Calu3 (cell line): ENCODE measurements at places on chromosomes 7 and 10. TPM values are rescaled to one million over a fixed set of nuclear protein-coding genes. Genes with fewer than 3 reads are reported as not detected.
A peak's percentile ranks its signal among the peaks of the same experiment; 100 is the strongest.

NAT16 gene
- total RNA-seq, result not detected in 2 replicates

TSPAN13 gene
- 148 and 155 TPM in 2 replicates for total RNA-seq

GOLGA7B gene
- 1.0 and 1.4 TPM in 2 replicates for total RNA-seq

TRIM8 gene
- 52.1 and 66.3 TPM in 2 replicates for total RNA-seq

SFRP4 gene
- total RNA-seq, result not detected in 2 replicates

TECPR1 gene
- 12.9 and 13.2 TPM in 2 replicates for total RNA-seq

FERD3L gene
- total RNA-seq, result not detected in 2 replicates

INHBA gene
- 44.5 and 68.9 TPM in 2 replicates for total RNA-seq

PWWP2B gene
- 12.9 and 15.8 TPM in 2 replicates for total RNA-seq

ZNF212 gene
- total RNA-seq, result 17.2 and 18.5 TPM in 2 replicates

LLCFC1 gene
- total RNA-seq, result not detected in 2 replicates

ZNF365 gene
- total RNA-seq, result 4.0 and 4.3 TPM in 2 replicates

AKR1C4 gene
- 0.40 and 0.76 TPM in 2 replicates for total RNA-seq

RAMP3 gene
- total RNA-seq, result not detected in 2 replicates

CTAGE4 gene
- 20.0 and 20.7 TPM in 2 replicates for total RNA-seq

DNA sequence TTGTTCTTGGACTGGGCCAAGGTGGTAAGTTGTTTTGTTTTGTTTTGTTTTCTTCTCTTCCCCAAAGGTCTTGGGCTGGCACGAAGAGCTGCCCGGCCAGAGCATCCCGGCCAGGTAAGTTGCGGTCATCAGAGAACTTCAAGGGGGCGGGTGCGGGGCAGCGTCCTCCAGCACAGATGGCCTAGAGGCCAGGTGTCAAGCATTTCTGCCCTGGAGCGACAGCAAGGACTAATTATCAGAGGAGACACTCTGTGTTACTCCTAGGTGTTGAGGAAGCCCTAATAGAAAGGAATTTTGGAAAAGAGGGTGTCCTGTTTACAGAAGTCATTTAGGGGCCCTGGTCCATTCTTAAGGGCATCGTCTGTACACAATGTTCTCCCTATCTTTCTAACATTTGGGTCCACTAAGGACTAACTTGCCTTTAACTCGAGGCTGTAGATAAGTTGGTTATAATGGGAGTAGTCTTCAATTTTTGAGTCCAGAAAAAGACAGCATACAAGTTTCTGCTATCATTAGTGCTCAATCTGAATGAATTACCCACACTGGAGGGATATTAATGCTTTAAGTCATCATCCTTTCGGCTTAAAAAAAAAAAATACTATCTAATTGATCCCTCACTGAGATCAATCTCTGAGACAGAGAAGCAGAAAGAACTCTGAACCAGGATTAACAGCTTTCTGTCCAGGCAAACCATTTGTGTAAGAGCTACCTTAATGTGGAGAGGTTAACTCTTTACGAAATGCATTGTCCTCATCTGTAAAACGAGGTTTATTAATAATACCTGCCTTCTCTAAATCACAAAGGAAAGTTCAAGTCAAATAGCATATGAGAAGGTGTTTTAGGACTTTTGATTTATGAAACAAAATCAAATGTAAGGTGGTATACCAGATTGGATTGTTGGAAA, 1.5 kb downstream of the ITGB8 start:
- H3K27ac ChIP-seq, result peak overlapping the region; percentile 98
- peaks cover 81% of the 10 kb centered on the region for H3K36me3 ChIP-seq
- peaks cover 26% of the 10 kb centered on the region for H3K4me1 ChIP-seq

- DNase-seq, result no peak
- peaks cover 22% of the 10 kb centered on the region for H3K27me3 ChIP-seq
- H3K4me3 ChIP-seq, result no peak overlapping the region
- no peak overlapping the region for H3K27ac ChIP-seq
- H3K4me1 ChIP-seq, result no peaks in the 10 kb centered on the region
- no peaks in the 10 kb centered on the region for H3K36me3 ChIP-seq
Measured at GRCh38 chr7:87287738-87288341, 57.6 kb upstream of the CROT start.

GRCh38 chr10:1410469-1411395, 326.6 kb downstream of the ADARB2 start:
- H3K4me3 ChIP-seq, result no peak overlapping the region
- peaks cover 17% of the 10 kb centered on the region for H3K27me3 ChIP-seq
- peaks cover 5% of the 10 kb centered on the region for H3K36me3 ChIP-seq
- no peak overlapping the region for H3K27ac ChIP-seq

DNA sequence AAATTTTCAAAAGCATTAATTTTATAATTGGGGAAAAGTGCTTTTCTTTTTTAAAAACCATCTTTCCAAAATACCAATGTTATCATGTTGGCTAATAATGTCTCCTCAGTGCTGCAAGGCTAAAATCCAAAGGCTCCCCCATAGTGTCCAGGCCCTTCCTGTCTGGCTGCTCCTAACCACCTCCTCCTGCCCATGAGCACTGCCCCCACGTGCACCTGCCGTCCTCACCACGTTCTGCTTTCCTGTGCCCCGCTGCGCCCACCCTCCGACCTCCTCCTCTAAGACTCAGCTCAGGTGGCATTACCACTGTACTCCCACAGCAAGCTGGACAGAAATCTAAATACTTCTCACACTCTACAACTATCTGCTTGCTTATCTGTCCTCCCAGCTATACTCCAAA, 17.7 kb downstream of the PAXIP1 start:
- DNase-seq, result no peak
- H3K36me3 ChIP-seq, result peaks cover 7% of the 10 kb centered on the region
- H3K27ac ChIP-seq, result no peak overlapping the region
- no peak overlapping the region for H3K4me3 ChIP-seq
- no peaks in the 10 kb centered on the region for H3K27me3 ChIP-seq
- no peaks in the 10 kb centered on the region for H3K4me1 ChIP-seq

DNA sequence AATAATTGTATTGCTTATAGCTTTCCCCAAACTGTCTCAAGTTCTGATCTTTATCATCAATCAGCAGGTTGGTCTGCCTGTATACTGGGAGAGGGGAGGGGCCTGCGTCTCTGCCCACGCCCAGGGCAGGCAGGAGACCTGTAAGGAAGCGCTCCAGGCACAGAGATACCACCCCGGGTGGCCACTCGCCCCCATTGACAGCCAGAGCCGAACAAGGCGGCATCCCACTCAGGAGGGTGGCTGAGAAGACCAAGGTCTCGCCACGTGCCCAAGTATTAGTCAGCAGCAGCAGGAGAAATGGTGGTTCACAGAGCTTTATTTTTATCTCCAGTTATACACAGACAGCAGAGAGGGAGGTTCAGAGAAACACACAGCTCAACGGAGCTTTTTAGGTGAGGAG, 7.2 kb downstream of the STK32C start:
- no peaks in the 10 kb centered on the region for H3K4me1 ChIP-seq
- H3K36me3 ChIP-seq, result no peaks in the 10 kb centered on the region
- H3K27ac ChIP-seq, result no peak overlapping the region
- no peak overlapping the region for H3K4me3 ChIP-seq

GRCh38 chr7:43307522-43307921, 195.1 kb downstream of the HECW1 start:
- H3K4me3 ChIP-seq, result no peak overlapping the region
- H3K27me3 ChIP-seq, result no peaks in the 10 kb centered on the region
- no peak for DNase-seq
- H3K27ac ChIP-seq, result no peak overlapping the region
- peaks cover 5% of the 10 kb centered on the region for H3K4me1 ChIP-seq

- peak overlapping the region; percentile 60 for H3K27ac ChIP-seq
- no peaks in the 10 kb centered on the region for H3K27me3 ChIP-seq
- H3K36me3 ChIP-seq, result no peaks in the 10 kb centered on the region
- no peak overlapping the region for H3K4me3 ChIP-seq
Measured at GRCh38 chr7:84675633-84676034, 481.0 kb upstream of the SEMA3A start.

DNA sequence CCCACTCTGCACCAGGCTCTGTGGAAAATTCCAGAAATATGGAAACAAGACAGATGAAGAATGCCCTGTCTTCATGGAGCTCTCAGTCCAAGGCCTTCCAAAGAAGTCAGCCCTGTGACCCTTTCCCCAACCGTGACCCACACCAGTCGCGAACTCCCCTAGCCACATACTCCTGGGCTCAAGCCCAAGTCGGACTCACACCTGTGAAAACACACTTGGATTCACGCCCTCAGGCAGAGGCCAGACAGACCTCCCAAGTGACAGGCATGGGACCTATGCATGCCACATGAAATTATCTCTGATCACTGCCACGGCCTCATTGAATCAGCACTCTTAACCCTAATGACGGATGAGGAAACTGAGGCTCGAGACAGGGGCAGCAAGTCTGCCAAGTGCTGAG, 42.5 kb downstream of the ZCCHC24 start:
- peaks cover 15% of the 10 kb centered on the region for H3K4me1 ChIP-seq
- no peaks in the 10 kb centered on the region for H3K36me3 ChIP-seq
- no peak overlapping the region for H3K27ac ChIP-seq
- H3K4me3 ChIP-seq, result no peak overlapping the region
- H3K27me3 ChIP-seq, result peaks cover 30% of the 10 kb centered on the region

DNA sequence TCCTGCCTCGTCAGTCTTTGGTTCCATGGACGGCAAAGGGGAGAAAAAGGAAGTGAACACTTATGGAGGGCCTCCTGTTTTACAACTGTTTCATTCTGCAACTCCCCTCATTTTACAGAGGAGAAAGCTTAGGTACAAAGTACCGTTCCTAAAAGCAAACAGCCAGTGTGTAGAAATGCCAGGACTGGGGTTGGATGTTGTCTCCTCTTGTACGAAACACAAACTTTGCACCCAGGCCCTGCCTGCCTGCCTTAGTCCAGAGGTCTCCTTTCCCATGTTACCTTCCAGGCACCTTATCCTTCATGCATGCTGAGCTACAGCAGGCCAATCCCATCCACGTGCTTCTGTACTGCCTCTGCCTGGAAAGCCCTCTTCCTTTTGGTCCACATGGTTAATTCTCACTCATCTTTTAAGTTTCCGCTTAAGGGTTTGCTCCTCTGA, 86.0 kb downstream of the ICA1 start:
- H3K36me3 ChIP-seq, result no peaks in the 10 kb centered on the region
- no peaks in the 10 kb centered on the region for H3K4me1 ChIP-seq

GRCh38 chr10:35412003-35412723, 75.9 kb downstream of the CCNY start:
- no peak overlapping the region for H3K4me3 ChIP-seq
- DNase-seq, result no peak
- H3K36me3 ChIP-seq, result no peaks in the 10 kb centered on the region
- peaks cover 12% of the 10 kb centered on the region for H3K4me1 ChIP-seq

DNA sequence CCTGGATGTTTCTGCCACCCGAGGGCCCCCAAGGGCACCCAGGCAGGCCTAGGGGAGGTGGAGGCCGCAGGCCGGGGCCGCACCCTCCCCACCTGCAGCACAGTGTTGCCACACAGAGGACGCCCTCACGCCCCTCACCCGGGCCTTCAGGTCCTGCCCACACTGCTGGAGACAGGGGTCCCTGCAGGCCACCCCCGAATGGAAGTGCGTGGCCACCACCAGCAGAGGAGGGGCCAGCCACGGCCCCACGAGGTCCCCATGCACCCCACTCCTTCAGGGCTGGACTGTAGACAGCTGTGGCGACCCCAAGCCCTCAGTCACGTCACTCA, 35.4 kb downstream of the ADAP1 start:
- peaks cover 65% of the 10 kb centered on the region for H3K4me1 ChIP-seq
- H3K27ac ChIP-seq, result peak overlapping the region; percentile 12
- peaks cover 82% of the 10 kb centered on the region for H3K36me3 ChIP-seq
- no peaks in the 10 kb centered on the region for H3K27me3 ChIP-seq

DNA sequence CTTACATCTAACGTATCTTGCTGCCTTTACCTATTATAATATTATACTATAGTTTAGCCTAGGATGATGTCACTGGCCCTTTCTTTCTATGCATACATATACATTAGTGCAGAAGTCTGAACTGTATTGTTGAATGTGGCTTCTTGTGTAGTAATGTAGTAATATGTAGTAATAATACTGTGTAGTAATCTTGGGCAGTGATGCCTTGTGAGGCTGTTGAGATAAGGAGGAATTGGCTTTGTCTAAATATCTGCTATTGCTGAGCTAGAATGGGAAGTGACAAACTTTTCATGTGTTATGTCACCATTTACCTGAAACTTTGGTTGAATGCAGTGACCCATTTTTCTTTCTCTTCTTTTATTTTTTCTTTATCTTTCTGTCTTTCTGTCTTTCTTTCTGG, 11.0 kb downstream of the GLCCI1 start:
- H3K4me3 ChIP-seq, result no peak overlapping the region
- no peak for DNase-seq

GRCh38 chr10:118286051-118286838, 55.9 kb downstream of the FAM204A start:
- H3K4me3 ChIP-seq, result no peak overlapping the region
- no peak overlapping the region for H3K27ac ChIP-seq
- no peak for DNase-seq
- H3K4me1 ChIP-seq, result no peaks in the 10 kb centered on the region

GRCh38 chr10:95464280-95464679, 96.9 kb downstream of the SORBS1 start:
- no peaks in the 10 kb centered on the region for H3K36me3 ChIP-seq
- H3K4me3 ChIP-seq, result no peak overlapping the region
- H3K27ac ChIP-seq, result no peak overlapping the region

DNA sequence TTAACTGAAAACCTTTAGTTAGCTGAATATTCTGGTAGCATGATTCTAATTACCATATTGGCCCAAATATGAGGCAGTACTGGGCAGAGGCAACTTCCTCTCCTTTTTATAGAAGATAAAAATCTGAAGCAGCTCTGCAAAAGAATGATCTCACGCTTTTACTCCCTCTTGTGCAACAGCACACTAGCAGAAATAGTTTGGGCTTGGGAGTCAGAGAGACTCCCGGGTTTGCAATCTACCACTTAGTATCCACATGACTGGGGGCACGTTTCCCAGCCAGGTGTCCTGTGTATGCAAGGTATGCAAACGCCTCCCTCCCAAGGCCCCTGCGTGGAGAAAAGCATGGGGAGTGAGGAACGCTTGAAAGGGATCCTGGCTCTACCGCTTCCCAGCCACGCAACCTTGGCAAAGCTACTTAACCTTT, 47.2 kb upstream of the RHEB start:
- no peaks in the 10 kb centered on the region for H3K4me1 ChIP-seq
- no peak overlapping the region for H3K4me3 ChIP-seq
- no peaks in the 10 kb centered on the region for H3K27me3 ChIP-seq
- DNase-seq, result no peak
- H3K27ac ChIP-seq, result no peak overlapping the region
- H3K36me3 ChIP-seq, result no peaks in the 10 kb centered on the region

- H3K4me1 ChIP-seq, result peaks cover 37% of the 10 kb centered on the region
- DNase-seq, result peak; percentile 12
- H3K27ac ChIP-seq, result peak overlapping the region; percentile 86
Measured at GRCh38 chr7:77797734-77798393, 370 bp downstream of the TMEM60 start.

GRCh38 chr10:43230909-43231522, 35.8 kb downstream of the RASGEF1A start:
- DNase-seq, result no peak
- H3K4me3 ChIP-seq, result no peak overlapping the region
- peaks cover 5% of the 10 kb centered on the region for H3K4me1 ChIP-seq
- H3K27me3 ChIP-seq, result peaks cover 53% of the 10 kb centered on the region

GRCh38 chr10:121494296-121494695, 103.9 kb downstream of the FGFR2 start:
- H3K27ac ChIP-seq, result no peak overlapping the region
- H3K27me3 ChIP-seq, result no peaks in the 10 kb centered on the region
- peaks cover 15% of the 10 kb centered on the region for H3K36me3 ChIP-seq
- no peak overlapping the region for H3K4me3 ChIP-seq
- H3K4me1 ChIP-seq, result peaks cover 8% of the 10 kb centered on the region

- no peaks in the 10 kb centered on the region for H3K4me1 ChIP-seq
- no peak for DNase-seq
- no peaks in the 10 kb centered on the region for H3K36me3 ChIP-seq
- H3K27ac ChIP-seq, result no peak overlapping the region
- no peak overlapping the region for H3K4me3 ChIP-seq
Measured at GRCh38 chr7:109179601-109180000, 609.9 kb downstream of the DNAJB9 start.

GRCh38 chr10:84478151-84478550, 149.8 kb downstream of the CCSER2 start:
- H3K4me3 ChIP-seq, result no peak overlapping the region
- no peaks in the 10 kb centered on the region for H3K36me3 ChIP-seq
- DNase-seq, result no peak
- H3K4me1 ChIP-seq, result no peaks in the 10 kb centered on the region
- no peaks in the 10 kb centered on the region for H3K27me3 ChIP-seq
- H3K27ac ChIP-seq, result no peak overlapping the region
